Kidney (tissue), 22 donors: ENCODE measurements at places on chromosomes 7 and 10. TPM values are rescaled to one million over a fixed set of nuclear protein-coding genes. Genes with fewer than 3 reads are reported as not detected.

ZNF783 gene
- 21.8 TPM for total RNA-seq

SPACDR gene
- total RNA-seq, result 0.54 TPM

PNLIPRP1 gene
- total RNA-seq, result not detected

NRP1 gene
- total RNA-seq, result 243 TPM

PDK4 gene
- 45.0 TPM for total RNA-seq
